Suppressor macrophage (primary cell): ENCODE measurements at places on chromosomes 1 and 21.

DNA sequence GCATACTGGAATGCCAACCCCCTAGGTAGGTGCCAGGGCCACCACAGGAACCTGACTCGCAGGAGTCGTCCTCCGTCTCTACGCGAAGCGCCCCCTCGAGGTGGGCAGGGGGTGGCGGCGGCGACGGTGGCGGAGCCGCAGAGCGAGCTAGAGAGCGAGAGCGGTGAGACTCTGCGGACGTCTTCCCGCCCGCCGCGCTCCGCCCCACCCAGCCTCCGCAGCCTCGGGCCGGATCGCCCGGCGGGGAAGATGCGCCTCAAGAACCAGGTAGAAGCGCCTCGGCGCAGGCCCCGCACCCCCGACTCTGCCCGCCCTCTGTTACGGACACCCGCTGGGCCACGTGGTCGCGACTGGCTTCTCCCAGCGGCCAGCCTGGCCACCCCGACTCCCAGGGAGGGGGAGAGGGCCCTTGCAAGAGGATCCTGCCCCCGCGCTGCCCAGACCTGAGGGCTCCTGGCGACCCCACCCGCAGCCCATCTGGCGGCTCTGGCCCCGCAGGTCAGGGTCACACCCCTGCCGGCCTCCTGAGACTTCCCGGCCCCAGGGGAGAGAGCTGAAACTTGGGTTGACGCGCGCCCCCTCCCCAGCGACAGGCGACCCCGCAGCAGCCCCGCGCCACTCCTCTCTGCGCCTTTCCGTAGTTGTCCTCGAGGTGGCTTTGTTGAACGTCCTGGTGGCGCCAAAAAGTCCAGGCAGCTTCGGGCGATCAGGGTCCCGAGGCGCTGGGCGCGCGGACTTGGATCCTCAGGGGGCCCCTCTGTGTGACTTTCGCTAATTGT lies 24.4 kb upstream of the AGBL4 start:
- DNase-seq: no peak

DNA sequence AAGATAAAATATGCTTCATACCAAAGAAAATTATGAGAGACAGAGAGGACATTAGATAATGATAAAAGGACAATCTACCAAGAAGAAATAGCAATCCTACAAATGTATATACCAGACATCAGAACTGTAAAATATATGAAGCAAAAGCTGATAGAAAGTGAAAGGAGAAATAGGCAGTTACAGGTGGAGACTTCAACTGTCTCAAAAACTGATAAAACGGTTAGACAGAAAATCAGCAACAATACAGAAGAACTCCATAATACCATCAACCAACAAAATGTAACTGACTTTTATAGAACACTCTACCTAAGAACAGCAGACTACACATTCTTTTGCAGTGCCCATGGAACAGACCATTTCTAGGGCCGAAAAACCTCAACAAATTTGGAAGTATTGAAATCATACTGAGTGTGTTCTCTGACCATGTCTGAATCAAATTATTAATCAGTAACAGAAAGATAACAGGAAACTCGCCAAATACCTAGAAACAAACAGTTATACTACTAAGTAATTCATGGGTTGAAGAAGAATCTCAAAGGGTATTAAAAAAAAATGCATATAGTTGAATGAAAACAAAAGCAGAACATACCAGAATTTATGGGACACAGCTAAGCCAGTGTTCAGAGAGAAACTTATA lies 132.1 kb downstream of the RPS6KC1 start:
- DNase-seq: no peak

DNA sequence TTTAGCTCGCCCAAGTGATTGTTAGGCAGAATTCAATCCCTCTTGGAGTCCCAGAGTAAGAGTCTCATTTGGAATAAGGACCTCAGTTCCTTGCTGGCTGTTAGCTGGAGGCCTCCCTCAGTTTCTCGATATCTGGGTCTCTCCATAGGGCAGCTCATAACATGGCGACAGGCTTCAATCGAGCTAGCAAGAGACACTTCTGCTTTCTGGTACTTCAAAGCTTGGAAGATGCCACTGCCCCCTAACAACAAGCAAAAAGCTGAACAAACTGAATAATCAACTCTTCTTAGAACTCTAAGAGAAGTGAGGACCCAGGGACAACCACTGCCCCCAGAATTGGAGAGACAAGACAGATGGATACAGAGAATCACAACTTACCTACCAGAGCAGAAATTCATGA lies 86.2 kb downstream of the TEX35 start:
- no peak for DNase-seq

- no peak for DNase-seq
These were observed 413.9 kb downstream of the RPS6KC1 start for GRCh38 chr1:213464786-213465460.

DNA sequence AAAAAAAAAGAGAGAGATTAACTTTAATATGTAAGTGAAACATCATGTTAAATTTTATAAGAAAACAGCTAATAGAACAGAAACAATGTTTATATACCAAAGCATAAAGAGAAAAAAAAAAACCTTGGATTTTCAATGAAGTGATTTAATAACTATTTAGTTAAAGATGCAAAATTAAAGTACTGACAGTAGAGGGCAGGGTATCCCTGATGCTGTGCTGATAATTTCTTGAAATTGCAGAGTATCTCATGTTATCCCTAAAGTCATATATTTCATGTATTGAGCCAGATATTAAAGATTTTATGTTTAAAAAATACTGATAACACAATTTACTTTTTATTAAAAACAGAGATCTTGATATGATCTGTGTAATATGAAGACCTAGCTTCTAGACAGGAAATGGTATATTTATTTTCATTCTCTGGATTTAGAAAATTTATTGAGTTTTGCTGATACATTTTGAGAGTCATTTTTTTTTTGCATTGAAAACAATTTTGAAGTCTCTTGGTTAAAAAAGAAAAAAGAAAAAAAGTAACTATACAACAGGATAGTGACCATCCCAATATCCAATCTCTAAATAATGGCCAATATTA lies 273.2 kb downstream of the USP25 start:
- no peak for DNase-seq

DNA sequence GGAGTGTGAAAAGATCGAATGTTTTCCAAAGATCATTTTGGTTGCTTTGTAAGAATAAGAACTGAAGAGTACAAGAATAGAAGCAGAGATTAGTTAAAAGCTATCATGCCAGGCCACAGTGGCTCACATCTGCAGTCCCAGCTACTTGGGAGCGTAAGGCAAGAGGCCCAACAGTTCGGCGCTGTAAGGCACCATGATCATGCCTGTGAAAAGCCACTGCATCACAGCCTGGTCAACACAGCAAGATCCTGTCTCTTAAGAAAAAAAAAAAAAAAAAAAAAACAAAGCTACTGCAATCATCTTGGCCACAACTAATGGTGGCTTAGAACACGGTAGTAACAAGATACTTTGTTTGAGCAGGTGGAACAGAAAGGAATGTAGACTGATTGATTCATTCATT lies 116.2 kb downstream of the EIF4G3 start:
- DNase-seq: no peak

DNA sequence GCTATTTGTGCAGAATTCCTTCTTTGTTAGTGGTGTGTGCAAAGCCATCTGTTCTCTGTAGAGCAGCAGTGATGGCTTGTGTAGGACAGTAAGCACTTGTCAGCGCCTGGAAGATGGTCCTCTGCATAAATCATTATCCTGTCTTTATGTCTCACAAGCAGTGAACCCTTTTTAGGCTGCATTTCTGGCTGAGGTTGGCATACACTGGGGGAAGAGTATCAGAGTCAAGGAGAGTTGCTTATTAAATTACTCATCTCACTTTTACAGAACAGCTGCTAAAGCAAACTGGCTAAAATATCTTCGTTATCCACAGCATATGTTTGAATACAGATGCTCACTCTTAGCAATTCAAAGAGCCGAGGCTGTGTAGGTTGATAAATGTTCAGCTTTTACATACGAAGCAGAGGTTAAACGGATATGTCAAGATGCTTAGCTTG lies 54.6 kb upstream of the NCAM2 start:
- no peak for DNase-seq

- DNase-seq: no peak
These were observed 39.1 kb upstream of the IGSF5 start for GRCh38 chr21:39705849-39706248.

GRCh38 chr1:60833173-60833572 lies 249.2 kb upstream of the NFIA start:
- DNase-seq: no peak

- no peak for DNase-seq
These were observed 609 bp downstream of the PIGK start for GRCh38 chr1:77218477-77219165.

- no peak for DNase-seq
These were observed 25.4 kb downstream of the HMGCS2 start for GRCh38 chr1:119743308-119743707.

- no peak for DNase-seq
These were observed 32.7 kb downstream of the DDI2 start for GRCh38 chr1:15649937-15650336.

- DNase-seq: no peak
These were observed 56.2 kb upstream of the SMYD2 start for GRCh38 chr1:214224611-214225354.

DNA sequence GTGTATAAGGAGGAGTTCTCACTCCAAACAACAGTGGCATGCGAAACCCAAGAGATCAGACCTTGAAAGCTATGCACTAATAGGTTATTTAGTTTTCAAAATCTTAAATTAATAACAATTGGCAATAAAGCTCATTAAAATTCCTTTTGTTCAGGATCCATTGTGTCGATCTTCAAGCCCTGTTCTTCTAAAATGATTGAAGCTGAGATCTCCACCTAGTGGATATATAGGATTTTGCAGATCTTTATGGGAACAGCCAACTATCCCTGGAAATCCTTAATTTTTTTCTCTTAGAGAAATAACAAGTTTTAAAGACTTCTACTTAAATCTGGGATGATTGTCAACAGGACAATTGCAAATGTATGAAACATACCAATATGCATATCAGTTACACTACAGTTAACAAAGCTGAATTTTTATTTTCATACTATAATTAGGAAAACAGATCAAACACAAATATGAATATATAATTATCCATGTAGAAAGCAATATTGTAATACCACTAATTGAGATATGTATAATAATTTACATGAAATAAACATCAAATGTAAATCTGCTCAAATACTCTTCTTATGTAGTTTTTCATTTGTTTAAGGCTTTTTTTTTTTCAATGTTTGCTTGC lies 43.3 kb downstream of the LRRC53 start:
- peak; percentile 5 for DNase-seq

GRCh38 chr1:33301273-33301984 lies 19.5 kb downstream of the A3GALT2 start:
- no peak for DNase-seq

DNA sequence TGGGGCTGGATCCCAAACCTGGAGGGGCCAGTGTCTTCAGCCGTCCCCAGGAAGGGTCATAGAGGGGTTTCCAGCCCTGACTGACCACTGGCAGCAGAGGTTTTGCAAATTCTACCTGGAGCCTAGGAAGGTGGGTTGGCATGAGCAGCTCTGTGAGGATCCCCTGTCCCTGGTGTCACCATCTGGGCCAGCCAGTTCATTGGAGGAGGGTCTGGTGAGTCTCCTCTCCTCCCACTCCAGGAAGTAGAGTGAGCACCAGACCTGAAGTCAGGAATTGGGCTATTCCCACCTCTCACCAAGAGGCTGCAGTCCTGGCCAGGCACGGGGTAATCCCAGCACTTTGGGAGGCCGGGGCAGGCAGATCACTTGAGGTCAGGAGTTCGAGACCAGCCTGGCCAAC lies 57.4 kb downstream of the UBIAD1 start:
- DNase-seq: no peak

- DNase-seq: no peak
These were observed 17.1 kb downstream of the LRIG2 start for GRCh38 chr1:113090051-113090450.

DNA sequence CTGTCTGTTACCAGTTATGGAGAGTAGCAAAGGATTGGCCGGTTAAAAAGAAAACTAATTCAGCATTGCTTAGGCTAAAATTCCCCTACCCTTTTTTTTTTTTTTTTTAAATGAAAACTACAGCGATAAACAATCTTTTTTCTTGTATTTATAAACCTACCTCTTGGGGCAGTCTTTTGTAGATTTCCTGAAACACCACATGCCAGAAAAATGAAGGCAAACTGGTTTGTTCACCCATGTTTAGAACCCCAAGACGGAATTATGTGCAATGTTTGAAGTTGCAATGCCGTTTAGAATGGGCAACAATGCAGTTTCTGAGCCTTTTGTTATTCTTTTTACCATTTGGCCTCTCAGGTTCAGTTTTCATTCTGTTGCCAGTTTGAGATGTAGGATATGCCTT lies 59.1 kb downstream of the PRDM2 start:
- no peak for DNase-seq

- no peak for DNase-seq
These were observed 138.7 kb upstream of the ZNF644 start for GRCh38 chr1:91160363-91161075.
